Metanephros (tissue), 2 donors: ENCODE measurements at places on chromosomes 5 and 9. TPM values are rescaled to one million over a fixed set of nuclear protein-coding genes. Genes with fewer than 3 reads are reported as not detected.

Gene CDK5RAP2
- 57.3 TPM for total RNA-seq

Gene SLCO6A1
- not detected for total RNA-seq

Gene NEUROG1
- not detected for total RNA-seq

Gene STOM
- total RNA-seq: 124 TPM

Gene TMC1
- total RNA-seq: 0.41 TPM

Gene C5orf52
- total RNA-seq: not detected

Gene IFNA13
- total RNA-seq: not detected

Gene IFT74
- 40.3 TPM for total RNA-seq

Gene SHOC1
- 1.2 TPM for total RNA-seq

Gene SLC4A9
- 21.8 TPM for total RNA-seq

Gene PDE4D
- 131 TPM for total RNA-seq

Gene CCL28
- 4.0 TPM for total RNA-seq

Gene GMCL2
- total RNA-seq: not detected

Gene CEP78
- total RNA-seq: 31.4 TPM

Gene OR1Q1
- total RNA-seq: not detected
